ENCODE measurements at places on chromosomes 5 and 9. TPM values are rescaled to one million over a fixed set of nuclear protein-coding genes. Genes with fewer than 3 reads are reported as not detected.

Gene LCN12
- not detected for total RNA-seq

Gene SLC36A3
- not detected for total RNA-seq

Gene AKNA
- total RNA-seq: 4.9 TPM

Gene ADAMTS6
- total RNA-seq: 22.0 TPM

Gene SMIM33
- not detected for total RNA-seq

Gene CDKN2A
- 47.6 TPM for total RNA-seq

All from hair follicular keratinocyte (primary cell).